ENCODE measurements at places on chromosomes 2 and 18.

GRCh38 chr2:192735447-192735846 lies 540.7 kb upstream of the TMEFF2 start:
- no peak for DNase-seq

DNA sequence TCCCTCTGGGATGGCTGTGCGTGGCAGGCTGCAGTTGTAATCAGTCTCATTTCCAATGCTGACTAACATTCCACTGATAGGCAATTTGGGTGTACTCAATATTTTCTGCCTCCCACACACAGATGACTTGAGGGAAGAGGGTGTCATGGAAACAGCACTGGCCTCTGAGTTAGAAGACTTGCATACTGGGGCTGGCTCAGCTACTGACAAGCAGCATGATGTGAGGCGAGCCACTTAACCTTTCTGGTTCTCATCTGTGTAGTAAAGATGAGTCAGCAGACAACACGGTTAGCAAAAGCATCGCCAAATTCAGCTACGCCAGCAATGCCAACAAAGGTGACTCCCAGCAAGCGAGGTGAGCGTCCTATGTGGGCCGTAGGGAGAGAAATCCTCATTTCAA lies 73.5 kb downstream of the COLEC12 start:
- no peak for DNase-seq

GRCh38 chr18:12014521-12015415 lies 33.5 kb downstream of the IMPA2 start:
- DNase-seq: no peak

- no peak for DNase-seq
These were observed 321.6 kb upstream of the HS6ST1 start for GRCh38 chr2:128640166-128640844.

GRCh38 chr2:153461453-153461852 lies 17.1 kb downstream of the RPRM start:
- DNase-seq: no peak

GRCh38 chr2:36731941-36732672 lies 35.6 kb downstream of the VIT start:
- DNase-seq: no peak

GRCh38 chr18:79497638-79498081 lies 101.9 kb downstream of the NFATC1 start:
- DNase-seq: no peak

GRCh38 chr2:121754851-121755236 lies 607 bp upstream of the TSN start:
- DNase-seq: no peak

GRCh38 chr2:177314194-177314593 lies 49.7 kb upstream of the NFE2L2 start:
- no peak for DNase-seq

GRCh38 chr2:157726946-157727345 lies 98.3 kb upstream of the ACVR1C start:
- no peak for DNase-seq

DNA sequence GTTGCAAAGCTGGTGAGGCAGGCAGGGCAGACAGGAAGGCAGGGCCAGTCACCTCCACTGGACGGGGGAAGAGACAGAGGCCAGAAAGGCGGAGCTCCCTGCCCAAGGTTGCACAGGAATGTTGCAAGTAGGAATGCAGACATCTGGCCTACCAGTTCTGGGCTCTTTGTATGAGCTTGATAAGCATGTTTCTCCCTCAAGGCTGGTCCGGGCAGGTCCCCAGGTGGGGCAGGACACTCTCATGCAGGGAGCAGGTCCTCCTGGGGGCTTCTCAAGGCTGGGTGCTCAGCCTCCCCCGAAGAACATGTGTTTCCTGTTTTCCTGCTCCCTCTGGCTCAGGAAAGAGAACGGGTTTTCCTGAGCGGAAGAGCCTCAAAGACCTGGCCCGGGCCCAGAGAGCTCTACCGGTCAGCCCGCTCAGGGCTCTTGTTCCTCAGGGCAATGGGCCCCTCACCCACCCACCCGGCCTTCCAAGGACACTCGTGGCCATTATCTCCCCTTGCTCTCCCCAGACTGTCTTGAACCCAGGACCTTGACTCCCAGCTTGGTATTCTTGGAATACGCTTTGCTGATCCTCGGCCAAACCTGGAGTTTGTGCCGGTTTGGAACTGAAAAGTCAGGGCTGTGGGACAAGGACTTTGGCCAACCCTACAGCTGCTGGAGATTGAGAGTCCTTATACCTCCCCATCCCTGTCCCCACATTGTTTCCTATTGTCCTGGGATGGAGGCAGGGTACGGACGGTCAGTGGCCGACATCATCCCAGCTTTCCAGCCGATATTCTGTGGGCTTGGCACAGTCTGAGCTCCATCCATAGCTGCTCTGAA lies 87.7 kb upstream of the HAAO start:
- no peak for DNase-seq

DNA sequence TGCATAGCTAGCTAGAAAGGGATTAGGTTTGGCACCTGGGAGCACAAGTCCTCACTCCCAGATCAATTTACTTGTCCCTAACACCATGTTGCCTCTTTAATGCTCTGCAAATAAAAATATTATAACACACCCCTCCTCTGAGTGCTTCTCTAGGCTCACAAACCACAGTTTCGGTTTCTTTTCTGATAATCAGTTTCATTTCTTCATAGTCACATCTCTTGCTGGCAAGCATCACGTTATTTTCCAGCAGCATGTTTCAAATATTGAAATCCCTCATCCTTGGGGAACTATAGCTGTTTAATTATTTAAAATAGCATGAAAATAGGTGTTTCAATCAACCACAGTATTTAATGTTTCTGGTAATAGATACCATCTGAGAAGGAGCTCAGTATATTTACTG lies 13.9 kb upstream of the SMCHD1 start:
- DNase-seq: no peak

- no peak for DNase-seq
These were observed 54.8 kb downstream of the CDC42EP3 start for GRCh38 chr2:37616677-37617005.

- DNase-seq: no peak
These were observed 276.2 kb upstream of the TANK start for GRCh38 chr2:160884056-160884455.

GRCh38 chr18:57833441-57834101 lies 30.5 kb upstream of the ATP8B1 start:
- DNase-seq: no peak

DNA sequence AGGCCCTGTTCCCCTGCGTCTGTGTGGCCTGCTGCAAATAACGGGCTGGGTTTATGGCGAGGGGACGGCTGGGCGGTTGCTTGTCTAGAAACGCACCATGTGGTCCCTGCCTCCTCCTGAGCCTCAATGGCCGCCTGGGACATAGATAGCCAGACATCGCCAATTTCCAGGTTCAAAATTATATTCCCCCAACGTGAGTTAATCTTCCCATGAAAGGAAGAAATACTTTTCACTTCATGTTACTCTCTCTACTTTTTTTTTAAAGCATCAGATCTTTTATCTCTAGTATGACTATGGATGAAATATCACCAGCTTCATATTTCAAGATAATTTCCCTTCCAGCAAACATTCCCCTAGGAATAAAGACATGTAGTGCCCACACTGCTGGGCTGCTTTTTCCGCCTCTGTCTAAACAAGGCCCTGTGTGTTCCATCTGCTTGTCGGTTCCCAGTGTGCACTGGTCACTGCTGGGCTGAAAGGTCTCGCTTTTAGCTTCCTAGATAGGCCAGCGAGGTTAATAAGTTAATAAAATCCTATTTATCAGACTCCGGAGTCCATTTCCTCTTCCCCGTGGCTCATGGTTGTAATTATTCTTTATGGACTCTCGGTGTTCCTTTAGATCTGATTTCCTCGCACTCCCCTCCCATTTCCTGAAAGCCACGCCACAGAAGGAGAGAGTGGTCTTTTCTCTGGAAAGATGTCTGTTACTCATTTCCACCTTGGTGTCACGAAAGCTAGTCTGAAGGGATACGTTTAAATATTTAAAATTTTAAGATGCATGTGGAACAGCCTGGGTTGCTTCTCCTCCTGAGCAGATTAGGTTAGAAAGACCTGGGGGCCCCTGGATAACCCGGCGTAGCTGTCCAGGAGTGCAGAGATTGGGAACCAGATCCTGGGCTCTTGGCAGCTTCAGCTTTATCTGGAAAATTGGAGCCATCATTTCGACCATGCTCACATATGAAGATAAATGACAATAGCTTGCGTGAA lies 196.6 kb upstream of the COPS8 start:
- no peak for DNase-seq

DNA sequence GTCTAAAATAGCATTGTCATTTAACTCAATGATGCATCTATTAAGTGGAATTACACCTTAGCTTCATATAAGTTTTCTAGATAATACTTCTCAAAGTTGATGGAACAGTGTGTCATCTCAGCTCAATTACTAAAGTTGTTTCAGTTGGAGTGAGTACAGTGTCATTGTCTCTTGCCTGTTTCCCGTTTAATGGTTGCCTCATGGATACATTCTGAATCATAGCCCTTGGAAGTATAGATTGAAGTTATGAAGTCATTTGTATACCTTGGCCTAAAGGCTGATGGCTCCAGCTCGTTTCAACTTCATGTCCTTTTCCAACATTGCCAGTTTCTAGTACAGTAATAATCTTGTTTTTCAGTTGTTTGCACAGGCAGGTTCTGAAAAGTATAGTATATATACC lies 130.5 kb upstream of the NOSTRIN start:
- no peak for DNase-seq

DNA sequence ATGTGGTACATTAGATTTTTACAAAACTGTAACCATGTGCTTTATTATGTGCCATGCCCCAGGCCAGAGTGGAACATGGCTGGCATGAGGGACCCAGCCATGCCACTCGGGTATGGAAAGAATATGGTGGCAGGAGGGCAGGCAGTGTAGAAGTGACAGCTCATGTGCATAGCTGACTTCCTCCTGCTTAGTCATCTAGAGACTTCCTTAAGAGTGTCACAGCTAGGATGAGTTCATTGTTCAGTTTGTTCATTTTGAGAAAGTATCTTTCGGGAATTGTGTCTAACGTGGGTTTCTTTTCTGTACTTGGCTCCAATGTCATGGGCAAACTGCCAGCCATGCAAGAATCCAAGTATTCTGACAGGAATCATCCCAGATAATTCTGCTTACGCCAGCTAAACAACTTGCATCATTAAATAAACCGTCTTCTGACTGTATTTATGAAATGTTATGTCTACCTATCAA lies 94.3 kb upstream of the ITGB6 start:
- no peak for DNase-seq

- no peak for DNase-seq
These were observed 15.8 kb downstream of the M1AP start for GRCh38 chr2:74632209-74632938.

DNA sequence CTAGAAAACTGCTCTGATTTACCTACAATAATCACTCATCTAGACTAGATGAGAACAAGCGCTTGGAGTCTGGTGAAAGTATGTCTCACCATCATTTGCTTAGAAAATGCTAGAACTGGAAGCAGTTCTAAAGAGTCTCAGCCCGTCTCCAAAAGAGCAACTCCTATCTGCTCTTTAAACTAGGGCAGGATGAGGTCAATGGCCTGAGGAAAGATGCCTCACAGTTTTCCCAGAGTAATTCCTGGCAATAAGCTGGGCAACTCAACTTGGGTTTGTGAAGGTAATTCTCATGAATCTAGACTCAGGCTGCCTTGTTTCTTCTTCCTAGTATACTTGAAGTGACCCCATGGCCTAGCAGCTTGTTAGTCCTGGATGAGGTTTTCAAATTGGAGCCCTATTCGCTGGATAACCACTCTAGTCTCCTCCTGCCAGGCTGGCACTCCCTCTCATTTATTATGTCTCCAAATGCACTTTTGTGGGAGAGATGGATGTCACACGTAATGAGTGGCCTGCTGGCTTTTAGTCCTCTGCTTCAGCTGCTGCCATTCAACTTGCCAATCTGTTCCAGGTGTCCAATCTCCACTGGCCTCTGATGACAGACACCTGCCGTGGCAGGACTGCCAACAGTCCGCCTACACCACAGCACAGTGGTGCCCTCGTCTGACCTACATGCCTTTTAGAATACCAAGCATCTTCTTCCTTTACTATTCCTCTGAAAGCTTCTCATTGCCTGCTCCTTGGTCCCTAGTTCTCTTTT lies 80.9 kb downstream of the CABYR start:
- no peak for DNase-seq

DNA sequence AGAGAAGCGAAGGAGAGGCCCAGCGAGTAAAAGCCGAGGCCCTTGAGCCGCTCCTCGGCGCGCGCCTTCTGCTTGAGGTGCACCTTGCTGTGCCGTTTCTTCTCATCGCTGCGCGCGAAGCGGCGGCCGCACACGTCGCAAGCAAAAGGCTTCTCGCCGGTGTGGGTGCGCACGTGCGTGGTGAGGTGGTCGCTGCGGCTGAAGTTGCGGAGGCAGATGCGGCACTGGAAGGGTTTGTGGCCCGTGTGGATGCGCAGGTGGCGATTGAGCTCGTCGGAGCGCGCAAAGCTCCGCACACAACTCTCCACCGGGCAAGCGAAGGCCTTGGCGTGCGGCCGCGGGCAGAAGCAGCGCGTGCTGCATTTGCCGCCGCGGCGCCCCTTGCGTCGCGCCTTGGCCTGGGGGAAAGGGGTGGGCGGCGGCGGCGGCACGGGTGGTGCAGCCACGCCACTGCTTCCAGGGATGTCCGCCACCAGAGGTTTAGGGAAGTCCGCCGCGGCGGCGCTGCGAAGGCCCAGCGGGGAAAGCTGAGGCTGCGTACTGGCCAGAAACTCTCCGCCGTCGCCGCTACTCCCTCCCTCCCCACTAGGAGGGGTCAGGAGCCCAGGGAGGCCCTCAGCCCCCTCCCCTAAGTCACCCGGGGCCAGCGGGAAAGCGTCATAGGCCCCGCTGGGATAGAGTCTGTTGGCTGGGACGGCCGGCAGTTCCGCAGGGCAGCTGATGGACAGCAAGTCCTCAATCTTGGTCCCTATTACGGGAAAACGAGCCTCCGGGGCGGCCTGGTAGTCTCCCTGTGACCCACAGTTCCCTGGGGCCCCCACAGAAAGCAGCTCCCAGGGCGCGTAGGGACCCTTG lies 1.7 kb downstream of the EGR4 start:
- DNase-seq: no peak

DNA sequence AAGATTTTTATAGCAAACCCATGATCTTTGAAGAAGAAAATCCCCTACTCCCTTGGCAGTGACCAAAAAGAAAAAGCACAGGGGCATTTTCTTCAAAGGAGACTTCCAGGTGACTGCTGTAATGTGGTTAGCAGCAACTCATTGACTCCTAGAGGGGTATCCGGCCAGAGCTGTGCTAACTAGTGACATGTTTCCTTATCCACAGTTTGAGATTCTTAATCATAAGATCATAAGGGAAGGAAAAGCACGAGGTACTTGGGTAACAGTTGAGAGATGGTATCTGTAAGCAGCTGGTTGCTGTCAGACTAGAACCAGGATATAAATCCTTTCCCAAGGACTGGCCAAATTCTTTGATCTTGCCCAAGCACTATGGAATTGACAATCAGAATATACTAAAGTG lies 124.7 kb downstream of the MREG start:
- no peak for DNase-seq

- DNase-seq: no peak
These were observed at the start of gene NFATC1 for GRCh38 chr18:79395761-79396404. NFATC1 (plus strand) TSS chr18:79395930; CDS start chr18:79396225, 295 bp downstream.

- no peak for DNase-seq
These were observed 1503.7 kb downstream of the LRP1B start for GRCh38 chr2:140627136-140627535.

Measured in esophagus squamous epithelium (tissue), 5 donors.